GM23248 (cell line): ENCODE measurements at places on chromosomes 1 and 21. TPM values are rescaled to one million over a fixed set of nuclear protein-coding genes. Genes with fewer than 3 reads are reported as not detected.

PLEKHG5 gene
- 7.0 and 7.6 TPM in 2 replicates for total RNA-seq

GRIK1 gene
- total RNA-seq = not detected in 2 replicates

AGMAT gene
- total RNA-seq = 2.2 and 3.9 TPM in 2 replicates

DNALI1 gene
- 0.32 and 0.63 TPM in 2 replicates for total RNA-seq

GRCh38 chr1:7632681-7633080 is 138.4 kb upstream of the VAMP3 start:
- DNase-seq = no peak

GRCh38 chr1:103156966-103157365 is 48.6 kb upstream of the COL11A1 start:
- DNase-seq = no peak

DNA sequence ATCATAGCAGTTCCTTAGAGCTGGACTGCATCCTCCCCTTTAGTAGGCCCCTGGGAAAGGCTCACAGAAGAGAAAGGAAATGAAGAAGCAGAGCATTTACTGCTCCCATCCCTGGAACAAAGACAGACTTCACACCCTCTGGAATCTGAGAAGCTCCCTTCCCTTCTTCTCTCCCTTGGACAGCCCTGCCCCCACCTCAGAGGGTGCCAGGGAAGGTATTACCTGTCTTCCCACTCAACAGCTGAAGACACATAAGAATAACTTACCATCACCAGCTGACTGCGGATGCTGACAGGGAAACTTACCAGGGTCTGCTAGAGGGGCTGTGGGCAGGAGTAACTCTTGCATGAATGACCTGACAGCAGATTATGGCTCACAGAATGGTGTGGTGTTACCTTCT is 14.1 kb upstream of the FAAH start:
- no peak for DNase-seq

- DNase-seq = peak; percentile 19
Observed at GRCh38 chr1:54866801-54867716, 19.9 kb downstream of the DHCR24 start.

DNA sequence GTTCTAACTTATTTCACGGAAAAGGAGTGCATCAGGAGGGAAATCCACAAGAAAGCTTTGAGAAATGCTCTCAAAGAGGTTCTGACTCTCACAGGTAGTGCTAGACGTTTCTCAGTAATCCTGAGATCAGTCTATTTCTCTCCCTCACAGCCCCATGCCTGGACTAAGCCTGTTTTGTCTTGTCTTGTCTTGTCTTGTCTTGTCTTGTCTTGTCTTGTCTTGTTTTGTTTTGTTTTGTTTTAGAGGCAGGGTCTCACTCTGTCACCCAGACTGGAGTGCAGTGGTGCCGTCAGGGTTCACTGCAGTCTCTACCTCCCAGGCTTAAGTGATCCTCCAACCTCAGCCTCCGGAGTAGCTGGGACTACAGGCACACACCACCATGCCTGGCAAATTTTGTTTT is 133.3 kb upstream of the SGIP1 start:
- DNase-seq = no peak

DNA sequence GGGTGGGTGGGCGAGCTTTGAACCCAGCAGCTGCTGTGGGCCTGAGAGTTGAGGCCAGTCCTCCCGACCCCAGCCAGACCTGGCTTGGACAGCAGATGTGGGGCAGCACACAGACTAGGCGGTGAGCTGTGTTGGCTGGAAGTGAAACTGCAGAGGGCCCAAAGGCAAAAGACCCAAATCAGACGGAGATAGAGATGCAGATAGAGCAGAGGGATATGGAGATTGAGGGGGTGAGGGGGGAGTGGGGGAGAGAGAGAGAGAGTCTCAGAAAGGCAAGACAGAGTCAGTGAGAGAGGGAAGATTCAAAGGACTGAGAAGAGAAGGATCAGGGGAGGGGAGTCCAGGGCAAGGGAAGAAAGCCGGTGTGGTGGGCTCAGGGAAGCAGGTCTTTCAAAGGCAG is 17.0 kb upstream of the POU3F1 start:
- DNase-seq = no peak

GRCh38 chr1:43285269-43285990 is at the start of gene C1orf210:
C1orf210 (minus strand) TSS chr1:43285581; CDS start chr1:43283270, 2,311 bp downstream.
- DNase-seq = no peak

DNA sequence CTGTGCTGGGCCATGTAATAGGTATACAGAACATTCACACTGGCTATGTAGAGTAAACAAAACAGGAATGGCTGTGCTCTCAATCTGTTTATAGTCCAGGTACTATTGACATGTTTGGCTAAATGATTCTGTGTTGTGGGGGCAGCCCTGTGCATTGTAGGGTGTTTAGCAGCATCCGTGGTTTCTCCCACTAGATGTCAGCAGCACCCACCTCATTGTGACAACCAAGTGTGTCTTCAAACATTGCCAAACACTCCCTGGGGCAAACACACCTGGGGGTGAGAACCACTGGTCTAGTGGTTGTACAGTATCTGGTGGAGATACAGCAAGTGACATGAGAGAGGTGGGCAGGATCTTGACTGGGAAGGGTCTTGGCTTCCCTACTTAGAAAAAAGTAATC is 80.4 kb upstream of the SPATA6 start:
- DNase-seq = no peak

DNA sequence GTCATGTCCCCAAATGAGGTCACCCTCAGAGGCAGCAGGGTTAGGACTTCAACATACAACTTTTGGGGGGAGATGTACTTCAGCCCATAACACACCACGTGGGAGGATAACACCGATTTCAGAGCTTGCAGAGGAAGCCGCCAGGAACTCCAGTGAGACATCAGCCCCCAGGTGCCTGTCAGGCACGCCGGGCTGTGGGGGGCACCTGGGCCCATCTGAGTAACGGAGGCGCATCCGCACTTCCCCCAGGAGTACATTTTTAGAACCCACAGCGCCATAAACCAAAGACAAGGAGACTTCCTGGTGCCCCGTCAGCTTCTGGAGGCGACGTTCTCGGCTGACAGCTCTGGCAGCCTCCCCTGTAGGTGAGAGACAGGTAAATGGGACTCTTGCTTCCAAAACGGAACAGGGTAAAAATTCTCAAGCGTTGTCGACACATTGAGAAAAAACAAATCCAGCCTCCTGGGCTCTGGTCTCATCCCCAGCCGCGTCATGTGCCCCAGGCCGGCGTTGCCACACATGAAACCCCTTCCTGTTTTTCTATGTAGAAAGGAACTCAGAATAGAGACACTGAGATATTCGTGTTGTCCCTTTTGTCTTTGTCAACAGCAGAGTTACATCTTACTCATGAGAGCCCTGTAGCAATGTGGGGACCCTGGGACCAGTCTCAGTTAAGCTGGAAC is 93.3 kb downstream of the PDE9A start:
- no peak for DNase-seq

DNA sequence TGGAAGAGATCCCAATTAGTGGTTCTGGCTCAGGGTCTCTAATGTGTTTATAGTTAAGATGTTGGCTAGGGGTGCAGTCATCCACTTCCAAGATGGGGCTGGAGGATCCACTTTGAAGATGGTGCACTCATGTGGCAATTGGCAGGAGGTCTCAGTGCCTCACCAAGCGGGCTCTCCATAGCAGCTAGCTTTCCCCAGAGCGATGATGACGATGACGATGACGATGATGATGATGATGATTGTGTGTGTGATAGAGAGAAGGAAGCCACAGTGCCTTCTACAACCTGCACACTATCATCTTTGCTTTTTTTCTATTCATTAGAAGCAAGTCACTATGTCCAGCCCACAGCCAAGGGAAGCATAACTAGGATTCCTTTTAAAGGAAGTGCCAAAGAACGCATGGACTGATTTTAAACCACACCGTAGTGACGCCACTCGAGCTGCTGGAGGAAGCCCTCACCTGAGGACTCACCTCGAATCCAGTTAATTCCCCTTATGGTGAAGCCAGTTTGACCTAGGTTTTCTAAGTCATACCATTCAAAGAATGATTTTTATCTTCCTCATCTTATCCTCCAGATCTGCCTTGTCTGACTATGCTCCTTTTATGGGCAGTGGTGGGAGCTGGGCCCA is 49.4 kb downstream of the SRRM1 start:
- DNase-seq = peak; percentile 45

DNA sequence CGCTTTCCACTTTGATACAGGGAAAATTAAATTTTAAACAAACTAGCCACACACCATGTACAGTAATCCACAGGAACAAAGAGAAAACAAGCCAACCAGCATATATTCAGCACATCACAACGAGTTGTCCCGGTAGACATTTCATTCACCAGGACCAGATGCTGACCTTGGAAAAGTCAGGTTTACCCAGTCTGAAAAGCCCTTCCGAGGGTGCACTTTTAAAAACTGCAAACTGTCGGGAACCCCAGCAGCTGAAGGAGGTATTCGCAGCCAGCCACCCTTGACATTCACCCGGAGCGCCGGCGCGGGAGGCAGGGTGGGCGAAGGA is 1.2 kb downstream of the MCOLN3 start:
- no peak for DNase-seq

GRCh38 chr1:108556066-108556465 is 3.8 kb upstream of the EEIG2 start:
- DNase-seq = no peak

DNA sequence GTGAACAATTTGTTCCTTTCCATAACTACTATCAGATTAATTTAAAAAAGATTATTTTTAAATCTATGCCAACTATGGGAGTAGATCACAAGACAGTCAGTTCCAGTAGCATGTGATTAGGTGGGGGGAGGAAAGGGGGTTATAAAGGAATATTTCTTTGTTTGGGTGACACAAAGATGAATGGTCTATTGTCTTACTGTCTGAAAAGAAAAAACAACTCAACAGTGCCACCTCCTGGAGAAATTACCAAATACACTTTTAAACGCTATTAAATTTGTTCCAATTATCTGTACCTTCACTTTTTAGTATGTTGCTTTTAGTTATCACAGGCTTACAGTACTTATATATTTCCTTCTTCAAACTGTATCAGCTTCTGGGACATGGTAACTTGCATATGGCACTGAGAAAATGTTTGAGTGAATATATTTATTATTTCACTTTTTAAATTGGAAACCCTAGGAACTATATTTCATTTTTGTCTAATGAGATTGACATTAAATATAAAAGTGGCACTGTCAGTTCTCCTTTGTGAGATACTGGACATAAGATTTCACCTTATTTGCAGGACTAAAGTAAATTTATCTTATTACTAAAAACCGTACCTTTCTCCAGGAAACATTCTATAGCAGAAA is 1.7 kb upstream of the SORT1 start:
- DNase-seq = peak; percentile 51

- DNase-seq = no peak
Observed at GRCh38 chr1:27086026-27086425, 68.9 kb downstream of the SLC9A1 start.

DNA sequence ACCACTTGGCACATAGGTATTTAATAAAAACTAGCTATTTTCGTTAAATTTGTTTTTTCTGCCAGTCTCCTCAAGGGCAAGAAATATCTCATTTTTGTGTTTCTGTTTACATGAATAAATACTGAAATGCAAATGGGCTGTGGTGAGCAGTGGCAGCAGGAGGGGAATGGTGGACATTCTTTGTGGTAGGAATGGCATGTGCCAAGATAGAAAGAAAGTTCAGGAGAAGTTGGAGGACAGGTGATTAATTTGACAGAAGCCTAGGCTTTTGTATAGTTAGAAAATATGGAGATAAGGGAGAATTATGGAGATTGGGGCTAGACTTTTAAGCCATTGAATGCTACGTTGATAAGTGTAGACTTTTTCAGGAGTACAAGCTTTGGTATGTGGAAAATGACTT is 8.6 kb downstream of the RAP1A start:
- DNase-seq = no peak

DNA sequence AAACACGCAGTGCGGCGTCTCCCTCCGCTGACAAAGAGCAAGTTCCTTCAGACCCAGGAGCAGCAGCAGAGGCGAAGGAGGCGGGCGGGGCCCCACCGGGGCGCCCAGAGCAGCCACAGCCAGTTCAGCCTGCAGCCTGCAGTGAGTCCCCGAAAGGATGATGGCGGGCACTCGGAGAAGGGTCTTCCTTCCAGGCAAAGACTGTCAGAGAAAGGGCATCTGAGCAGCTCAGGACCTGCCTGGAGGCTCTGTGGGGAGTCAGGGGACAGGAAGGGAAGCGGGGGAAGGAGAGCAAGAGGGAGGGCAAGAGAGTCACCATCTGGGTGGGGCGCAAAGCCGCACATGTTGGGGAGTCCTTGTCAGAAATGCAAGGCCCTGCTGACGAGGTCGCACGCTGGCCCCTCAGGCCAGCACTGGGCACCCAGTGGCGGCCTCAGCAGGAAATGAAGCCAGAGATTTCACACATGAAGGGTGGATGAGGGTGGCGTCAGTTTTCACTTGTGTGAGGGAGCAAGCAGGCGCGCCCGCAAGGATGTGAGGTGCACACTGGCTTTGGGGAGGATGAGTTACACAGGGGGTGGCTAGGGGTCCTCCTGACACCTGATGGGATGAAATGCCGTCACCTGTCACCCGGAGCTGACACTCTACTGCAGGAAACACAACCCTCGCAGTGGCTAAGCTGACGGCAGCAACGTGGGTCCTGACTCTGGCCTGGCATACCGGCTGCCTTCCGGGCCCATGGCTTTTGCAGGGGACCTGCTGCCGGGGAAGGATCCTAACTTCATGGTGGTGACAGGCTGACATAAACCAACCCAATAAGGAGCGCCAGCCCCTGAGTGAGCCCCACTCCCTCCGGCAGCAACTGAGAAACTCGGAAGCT is 6.6 kb downstream of the LRRC47 start:
- DNase-seq = no peak

DNA sequence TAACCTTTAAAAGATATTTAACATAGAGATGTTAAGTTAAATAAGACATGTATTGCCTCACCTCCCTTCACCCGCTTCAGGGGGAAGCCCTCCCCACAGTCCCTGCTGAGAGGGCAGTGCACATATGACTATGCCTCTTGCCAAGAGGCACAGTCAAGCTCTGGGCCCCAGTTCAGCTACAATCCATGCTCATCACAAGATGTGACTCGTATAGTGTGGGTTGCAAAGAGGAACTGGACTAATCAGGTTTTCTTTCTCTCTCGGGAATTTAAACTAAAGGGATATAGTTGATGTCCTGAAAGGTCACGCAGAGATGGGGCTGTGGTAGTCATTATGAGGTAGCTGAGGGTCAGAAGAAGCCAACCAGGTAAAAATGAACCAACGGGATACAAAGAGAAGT is 35.6 kb downstream of the LYST start:
- peak; percentile 68 for DNase-seq

GRCh38 chr1:67682659-67683197 is 2.3 kb upstream of the GADD45A start:
- peak; percentile 90 for DNase-seq
